ENCODE measurements at places on chromosomes 4 and X.

DNA sequence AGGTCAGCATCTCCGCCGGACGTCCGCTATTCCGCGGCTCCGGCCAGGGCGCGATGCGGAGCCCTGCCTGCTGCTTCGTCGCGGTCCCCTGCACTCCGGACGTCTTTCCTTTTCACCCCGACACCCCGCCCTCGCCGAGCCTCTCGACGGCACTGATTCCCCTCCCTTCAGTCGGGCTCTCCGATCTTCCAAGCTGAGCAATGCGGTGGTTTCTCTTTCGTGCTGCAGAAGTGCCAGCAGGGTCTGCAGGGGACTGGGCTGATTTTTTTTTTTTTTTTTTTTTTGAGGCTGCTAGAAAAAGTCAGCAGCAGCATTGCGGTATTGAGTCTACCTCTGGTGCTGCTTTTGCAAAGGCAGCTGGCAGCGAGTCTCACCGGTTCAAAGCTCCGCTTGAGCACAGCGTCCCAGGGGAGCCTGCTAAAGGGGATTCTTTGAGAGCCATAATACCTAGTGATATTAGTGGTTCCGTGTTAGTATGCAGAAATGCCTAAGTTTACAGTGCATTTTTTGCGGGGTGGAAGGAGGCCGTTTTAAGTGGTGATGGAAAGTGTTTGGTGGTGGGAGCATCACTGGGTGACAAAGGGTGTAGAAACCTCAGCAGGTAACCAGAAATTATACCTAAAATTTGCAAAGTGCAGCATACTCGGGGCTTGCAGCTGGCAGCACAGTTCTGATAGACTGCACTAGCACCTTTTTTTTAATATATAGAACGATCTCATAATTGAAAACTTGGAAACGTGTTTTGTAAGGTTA, 969 bp downstream of the STIM2 start:
- DNase-seq: peak; percentile 53

- DNase-seq: peak; percentile 82
Measured at GRCh38 chr4:78747475-78747922, 28.7 kb upstream of the BMP2K start.

GRCh38 chr4:126081336-126081735, 766.6 kb downstream of the FAT4 start:
- no peak for DNase-seq

DNA sequence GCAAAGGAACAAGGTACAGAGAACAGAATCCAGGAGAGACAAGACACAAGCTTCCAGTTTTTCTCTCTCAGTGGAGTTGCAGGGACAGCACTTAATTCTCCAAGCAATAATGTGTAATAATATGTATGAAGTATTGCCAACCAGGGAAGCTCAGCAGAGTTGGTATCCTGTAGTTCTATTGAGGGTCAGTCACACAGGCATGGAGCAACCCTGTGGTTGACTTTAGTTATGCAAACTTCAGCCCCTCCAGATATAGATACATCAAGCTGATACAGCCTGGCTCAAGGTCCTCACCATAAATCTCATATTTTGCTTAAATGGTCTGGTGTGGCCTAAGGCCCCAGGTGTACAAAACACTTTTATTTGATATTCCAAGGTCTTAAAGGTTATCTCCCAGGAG, 248.6 kb upstream of the EPHA5 start:
- DNase-seq: no peak

- DNase-seq: no peak
Measured at GRCh38 chr4:111754003-111754402, 391.3 kb upstream of the FAM241A start.

DNA sequence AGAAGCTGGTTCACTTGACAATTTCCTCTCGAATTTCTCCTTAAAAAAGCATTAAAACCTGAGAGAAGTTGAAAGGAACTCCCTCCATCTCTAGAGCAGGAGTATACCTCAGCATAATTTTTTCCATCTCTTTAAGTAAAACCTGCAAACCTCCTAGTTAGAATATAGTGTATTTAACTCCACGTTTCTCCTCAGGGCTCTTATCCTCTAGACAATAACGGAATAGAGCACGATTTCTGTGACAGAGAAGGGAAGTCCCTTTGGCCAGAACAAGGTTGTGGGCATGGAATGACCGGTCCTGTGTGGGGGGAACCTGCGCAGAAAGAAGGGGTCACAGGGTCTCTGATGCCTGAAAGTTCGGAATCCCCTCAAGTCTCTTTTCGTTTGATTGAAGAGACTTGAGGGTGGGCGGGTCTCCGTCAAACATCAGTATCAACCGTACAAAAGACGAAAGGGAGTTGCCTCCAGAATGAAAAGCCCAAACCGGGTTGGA, 697 bp downstream of the ZNF280C start:
- peak; percentile 1 for DNase-seq

DNA sequence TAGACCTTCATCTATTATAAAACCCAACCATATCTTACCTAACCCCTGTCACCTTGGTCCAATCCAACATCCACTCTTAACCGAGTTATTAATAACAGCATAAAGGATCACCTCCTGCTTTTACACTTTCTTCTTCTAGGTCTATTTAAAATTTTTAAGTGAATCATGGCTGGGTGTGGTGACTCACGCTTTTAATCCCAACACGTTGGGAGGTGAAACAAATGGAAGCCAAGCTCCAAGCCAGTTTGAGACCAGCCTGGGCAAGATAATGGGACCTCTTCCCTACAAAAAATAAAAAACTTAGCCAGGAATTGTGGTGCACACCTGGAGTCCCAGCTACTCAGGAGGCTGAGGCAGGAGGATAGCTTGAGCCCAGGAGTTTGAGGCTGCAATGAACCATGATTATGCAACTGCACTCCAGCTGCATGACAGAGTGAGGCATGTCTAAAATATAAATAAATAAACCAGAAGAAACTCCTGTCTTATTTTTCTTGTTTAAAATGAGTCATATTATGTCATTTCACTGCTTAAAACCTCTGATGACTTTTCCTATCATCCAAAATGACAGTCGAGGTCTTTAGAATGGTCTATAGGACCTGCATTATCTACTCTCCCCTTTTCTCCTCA, 188.4 kb downstream of the GASK1B start:
- no peak for DNase-seq

GRCh38 chr4:94406668-94407437, 44.9 kb upstream of the PDLIM5 start:
- peak; percentile 73 for DNase-seq

- no peak for DNase-seq
Measured at GRCh38 chrX:31057691-31058090, 14.2 kb downstream of the FTHL17 start.

DNA sequence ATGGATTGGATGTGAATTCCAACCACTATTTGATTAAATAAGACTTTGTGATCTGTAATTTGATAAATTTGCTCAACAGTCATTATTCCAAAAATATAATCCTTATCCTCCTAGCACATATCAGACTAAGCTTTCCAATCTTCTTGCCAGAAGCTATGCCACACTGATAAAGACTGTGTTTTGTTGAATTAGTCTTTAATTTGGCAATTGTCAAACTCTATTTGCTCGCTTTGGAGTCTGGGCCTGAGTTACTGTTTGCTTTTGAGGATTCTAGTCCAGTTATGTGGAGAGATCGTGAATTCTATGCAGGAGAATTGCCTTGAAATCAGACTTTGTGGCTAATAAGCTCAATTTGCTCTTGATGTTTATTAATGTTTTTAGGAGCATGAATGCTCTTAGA, 10.9 kb upstream of the RNF150 start:
- DNase-seq: no peak

- DNase-seq: no peak
Measured at GRCh38 chr4:108036213-108036612, 46.5 kb downstream of the HADH start.

DNA sequence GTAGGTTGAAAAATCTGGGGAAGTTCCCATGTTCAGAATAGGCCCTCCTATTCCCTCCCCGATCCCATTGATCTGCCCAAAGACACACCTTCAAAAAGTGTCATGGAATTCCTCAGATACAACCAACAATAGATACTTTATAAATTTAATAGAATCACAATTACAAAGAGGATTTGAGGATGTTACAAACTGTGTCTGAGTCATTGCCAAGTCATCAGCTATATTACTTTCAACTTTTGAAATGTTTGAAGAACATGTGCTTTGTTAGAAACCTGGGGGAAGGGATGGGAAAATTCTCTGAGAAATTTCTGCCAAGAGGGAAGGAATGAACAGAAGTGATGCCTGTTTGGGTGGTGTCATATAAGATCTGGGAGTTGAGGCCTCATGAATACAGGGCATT, 46.7 kb downstream of the KCNIP4 start:
- DNase-seq: no peak

DNA sequence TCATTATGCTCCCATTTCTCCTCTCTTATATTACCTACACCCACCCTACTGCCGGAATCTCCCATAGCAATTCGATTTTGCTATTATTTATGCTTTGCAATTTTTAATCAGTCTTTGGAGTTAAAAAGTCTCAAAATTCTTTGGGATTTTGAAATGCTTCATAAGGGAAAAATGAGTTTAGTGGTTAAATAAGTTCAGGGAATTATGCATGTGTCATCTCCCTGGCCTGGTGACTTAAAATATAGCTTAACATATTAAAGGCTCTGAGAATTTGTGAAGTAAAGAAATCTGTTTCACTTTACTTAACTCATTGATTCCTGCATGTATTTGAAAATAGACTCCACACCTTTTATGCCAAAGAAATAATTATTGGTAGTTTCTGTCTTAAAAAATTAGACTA, 185.1 kb upstream of the DIPK2B start:
- DNase-seq: no peak

DNA sequence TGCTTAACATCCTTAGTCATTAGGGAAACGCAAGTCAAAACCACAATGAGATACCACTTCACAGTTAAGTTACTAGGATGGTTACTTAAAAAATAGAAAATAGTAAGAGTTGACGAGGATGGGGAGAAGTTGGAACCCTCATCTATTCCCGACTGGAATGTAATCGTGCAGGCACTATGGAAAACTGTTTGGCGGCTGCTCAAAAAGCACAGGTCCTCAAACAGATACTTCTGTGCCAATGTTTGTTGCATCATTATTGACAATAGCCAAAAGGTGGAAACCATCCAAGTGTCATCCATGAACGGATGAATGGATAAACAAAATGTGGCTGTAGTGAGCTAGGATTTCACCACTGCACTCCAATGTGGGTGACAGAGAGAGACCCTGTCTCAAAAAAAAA, 11.7 kb downstream of the CTAG1B start:
- DNase-seq: peak; percentile 13

GRCh38 chrX:128216364-128216763, 164.2 kb upstream of the ACTRT1 start:
- no peak for DNase-seq

DNA sequence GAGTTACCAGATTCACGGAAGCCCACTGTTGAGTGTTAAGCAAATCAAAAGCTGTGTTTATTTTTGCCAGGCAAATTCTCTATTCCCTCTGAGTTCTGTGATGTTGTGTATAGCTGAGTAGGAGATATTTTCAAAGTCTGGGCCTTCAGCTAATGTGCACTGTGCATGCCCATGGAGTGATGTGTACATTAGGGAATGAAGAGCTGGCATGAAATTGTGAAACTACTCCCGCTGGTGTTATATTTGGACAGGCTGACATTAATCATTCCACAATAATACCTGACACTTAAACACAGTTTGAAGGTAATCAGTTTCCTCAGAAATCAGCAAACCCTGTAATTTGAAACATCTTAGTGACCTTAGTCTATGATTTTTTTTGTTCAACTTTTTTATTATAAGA, 88.1 kb upstream of the MBNL3 start:
- DNase-seq: no peak

DNA sequence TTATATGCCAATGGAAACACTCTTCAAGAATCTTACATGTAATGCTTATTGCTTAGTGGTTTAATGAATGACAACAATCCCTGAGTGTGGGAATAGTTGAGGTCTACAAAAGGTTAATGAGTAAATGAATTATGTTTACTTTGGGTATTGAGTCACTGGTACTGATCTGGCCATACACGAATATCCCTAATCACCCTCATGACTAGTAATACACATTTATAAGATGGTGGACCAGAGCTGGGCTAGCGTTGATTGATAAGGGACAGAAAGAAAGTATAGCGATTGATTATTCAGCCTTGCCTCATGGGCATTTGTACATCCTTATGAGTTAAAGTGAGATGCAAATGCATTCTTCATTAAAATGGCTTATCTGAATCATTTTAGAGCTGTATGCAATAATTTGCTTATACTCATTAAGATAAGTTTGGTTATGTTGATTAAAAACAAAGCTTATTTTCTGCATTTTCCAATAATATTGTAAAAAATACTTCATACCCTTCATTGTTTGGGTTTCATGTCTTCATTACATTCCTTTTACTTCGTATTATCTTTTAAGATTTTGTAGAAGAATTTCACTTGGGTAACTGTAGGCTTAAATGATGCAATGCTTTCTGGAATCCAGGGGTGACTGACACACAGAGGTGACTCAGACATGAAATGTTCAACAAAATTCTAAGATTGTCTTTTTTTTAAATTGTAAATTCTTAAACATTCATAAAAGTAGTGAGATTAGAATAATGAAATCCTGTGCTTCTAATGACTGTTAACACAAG, 47.4 kb downstream of the FGF2 start:
- DNase-seq: no peak

- no peak for DNase-seq
Measured at GRCh38 chrX:154530286-154530685, 14.3 kb upstream of the FAM3A start.

- no peak for DNase-seq
Measured at GRCh38 chr4:102217345-102217744, 127.9 kb downstream of the SLC39A8 start.

Data from dermis microvascular lymphatic vessel endothelial cell (primary cell).